ENCODE measurements at places on chromosomes 1 and 21.
A peak's percentile ranks its signal among the peaks of the same experiment; 100 is the strongest.

DNA sequence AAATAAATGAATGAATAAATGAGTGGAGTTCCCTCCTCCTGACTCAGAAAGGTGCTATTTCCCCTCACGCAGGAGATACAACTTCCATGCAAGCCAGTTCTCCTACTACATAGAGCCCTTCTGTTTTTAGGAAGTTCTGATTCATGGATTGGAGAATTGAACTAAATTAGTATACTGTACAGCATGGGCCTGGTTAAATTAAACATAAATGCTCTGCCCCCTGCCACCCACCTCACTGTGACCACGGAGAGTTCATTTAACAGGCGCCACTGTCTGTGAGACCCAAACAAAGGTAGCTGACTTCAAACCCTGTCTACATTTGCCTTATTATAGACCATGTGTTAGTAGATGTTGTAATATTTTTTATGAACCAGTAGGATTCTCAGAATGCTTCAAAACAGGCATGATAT, 9.1 kb upstream of the IRF2BP2 start:
- no peak for DNase-seq

GRCh38 chr1:1846386-1846918, 44.4 kb downstream of the GNB1 start:
- DNase-seq = no peak

DNA sequence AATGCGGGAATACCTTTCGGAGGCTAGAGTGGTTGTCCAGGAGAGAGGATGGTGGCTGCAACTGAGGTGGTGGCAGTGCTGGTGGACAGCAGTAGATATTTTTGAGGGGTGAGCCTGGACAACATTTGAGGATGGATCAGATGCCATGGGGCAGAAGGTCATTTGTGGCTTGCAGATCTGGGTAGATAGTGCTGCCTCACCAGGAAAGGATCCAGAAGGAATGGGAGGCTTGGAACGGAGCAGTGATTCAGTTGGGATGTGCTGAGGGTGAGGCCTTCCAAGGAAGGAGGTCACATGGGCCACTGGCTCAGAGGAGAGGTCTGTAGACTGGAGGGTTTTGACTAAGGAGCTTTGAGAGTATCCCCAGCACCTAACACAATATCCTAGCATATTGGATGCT, 110.8 kb upstream of the KAZN start:
- peak; percentile 36 for DNase-seq

DNA sequence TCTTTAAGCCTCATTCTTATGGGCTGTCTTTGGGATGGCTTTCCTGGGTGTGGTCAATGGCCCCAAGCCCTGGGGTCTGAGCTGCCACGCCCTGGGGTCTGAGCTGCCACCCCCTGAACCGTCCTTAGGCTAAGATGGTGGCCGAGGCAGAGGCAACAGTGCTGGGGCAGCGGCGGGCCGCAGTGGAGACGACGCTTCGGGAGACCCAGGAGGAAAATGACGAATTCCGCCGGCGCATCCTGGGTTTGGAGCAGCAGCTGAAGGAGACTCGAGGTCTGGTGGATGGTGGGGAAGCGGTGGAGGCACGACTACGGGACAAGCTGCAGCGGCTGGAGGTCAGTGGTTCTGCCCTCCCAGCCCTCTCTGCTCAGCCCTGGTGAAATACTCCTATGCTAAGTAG, 10.3 kb upstream of the TUFT1 start:
- DNase-seq = no peak

DNA sequence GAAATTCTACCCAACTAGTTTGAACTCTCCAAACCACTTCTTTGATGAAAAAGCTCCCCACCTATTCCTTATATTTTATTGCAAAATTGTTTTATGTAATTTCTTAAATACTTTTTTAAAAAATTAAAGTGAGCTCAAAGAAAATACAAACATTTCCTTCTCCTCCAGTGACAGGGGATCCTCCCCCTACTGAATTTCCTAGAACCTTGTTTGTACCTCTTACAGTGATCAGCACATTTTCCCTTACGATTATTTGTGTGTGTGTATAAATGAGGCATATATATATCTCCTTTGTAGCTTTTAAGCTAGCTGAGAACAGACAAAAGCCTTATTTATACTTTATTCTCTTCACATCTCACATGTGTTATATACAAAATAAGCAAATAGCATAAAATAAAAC, 44.4 kb downstream of the VAV3 start:
- no peak for DNase-seq

DNA sequence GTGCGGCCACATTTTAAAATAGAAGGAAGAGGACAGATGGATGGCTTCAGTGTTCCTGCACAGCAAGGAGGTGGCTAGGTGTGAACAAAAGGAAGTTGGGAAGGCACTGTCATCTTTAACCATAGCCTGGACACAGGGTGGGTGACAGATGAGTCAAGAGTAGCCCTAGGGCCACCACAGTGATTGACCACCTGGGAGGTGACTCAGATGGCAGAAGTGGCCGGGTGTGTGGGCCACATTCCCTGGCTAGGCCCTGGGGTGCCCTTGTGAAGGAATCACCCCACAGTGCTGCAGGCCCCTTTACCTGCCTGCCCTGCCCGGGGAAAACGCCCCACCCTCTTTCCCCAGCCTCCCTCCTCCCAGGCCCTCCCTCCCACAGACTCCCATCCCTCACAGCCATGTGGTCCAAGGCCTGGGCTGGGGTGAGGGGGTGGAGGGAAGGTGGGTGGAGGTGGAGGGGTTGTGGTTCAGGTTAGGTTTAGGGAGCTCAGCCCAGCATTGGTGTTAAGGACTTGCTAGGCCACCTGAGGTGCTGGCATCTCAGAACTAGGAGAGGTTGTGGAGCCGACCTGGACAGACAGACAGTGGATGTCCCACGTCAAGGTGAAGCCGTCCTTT, 59.1 kb downstream of the SPSB1 start:
- no peak for DNase-seq

DNA sequence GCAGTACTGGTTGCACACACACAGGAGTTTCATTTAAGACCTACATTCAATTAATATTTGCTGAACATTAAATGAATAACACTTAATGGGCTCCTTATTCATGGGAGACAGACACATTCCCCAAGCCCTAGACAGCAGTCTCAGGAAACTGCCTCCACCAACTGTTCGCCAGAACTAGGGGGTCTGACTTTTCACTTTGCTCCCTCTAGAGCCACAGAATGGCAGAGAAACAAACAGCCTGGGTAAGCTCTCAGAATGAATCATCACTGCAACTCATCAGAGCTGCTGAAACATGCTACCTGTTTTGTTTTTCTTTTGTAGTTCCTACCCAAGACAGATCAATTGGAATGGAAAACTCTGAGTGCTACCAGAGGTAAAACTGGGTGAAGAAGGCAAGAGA, 31.7 kb downstream of the ELK4 start:
- DNase-seq = no peak

GRCh38 chr1:29695803-29696202, 459.5 kb downstream of the PTPRU start:
- no peak for DNase-seq

Data from left forelimb (tissue), 1 donor.